Amniotic epithelial cell (primary cell): ENCODE measurements at places on chromosomes 4 and X.
A peak's percentile ranks its signal among the peaks of the same experiment; 100 is the strongest.

DNA sequence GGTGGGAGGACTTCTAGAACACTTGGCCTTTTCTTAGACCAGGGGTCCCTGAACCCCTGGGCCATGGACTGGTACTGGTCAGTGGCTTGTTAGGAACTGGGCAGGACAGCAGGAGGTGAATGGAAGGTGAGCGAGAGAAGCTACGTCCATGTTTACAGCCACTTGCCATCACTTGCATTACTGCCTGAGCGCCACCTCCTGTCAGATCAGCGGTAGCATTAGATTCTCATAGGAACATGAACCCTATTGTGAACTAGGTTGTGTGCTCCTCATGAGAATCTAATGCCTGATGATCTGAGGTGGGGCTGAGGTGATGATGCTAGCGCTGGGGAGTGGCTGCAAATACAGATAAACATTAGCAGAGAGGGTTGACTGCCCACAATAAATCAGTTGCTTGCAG is 100.9 kb upstream of the IGFBP7 start:
- no peak for DNase-seq

- no peak for DNase-seq
These were observed 34.4 kb upstream of the ARHGEF6 start for GRCh38 chrX:136814847-136815750.

GRCh38 chrX:2888309-2888708 is 40.8 kb downstream of the ARSD start:
- DNase-seq = no peak

GRCh38 chr4:624705-625590 is at the start of gene PDE6B:
Gene PDE6B (plus strand): TSS chr4:625573. CDS start chr4:625627, 54 bp downstream.
- no peak for DNase-seq

DNA sequence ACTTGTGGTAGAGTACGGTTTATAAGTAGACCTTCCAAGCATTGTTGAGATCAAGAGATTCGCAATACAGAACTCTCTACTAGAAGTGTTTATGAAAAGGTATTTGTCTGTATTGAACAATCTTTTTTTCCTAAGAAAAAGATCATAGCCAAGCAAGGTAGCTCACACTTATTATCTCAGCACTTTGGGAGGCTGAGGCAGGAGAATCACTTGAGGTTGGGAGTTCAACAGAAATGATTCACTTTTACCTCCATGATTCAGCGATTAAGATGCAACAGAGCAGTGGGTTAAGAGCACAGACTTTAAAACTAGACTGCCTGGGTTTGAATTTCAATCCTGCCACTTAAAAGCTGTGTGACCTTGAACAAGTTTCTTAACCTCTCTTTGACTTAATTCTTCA is 74.3 kb downstream of the TMEM156 start:
- no peak for DNase-seq

GRCh38 chr4:13947921-13948320 is 320.4 kb upstream of the BOD1L1 start:
- no peak for DNase-seq

DNA sequence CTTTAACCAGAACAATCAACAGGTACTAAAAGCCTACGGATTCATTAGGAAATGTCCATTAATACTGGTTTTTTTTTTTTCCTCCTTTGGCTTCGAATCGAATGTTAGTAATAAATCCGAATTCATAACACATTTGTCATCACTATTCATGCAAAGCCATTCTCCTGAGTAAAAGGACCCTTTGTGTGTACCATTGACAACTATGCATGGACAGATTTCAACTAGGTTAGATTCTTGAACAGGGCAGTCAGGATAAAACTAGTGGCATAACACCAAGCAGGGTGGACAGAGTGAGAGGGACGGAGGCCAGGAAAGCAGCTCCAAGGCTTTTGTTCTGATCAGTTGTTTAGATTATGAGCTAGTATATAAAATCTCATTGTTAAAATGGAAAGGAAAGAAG is 1722.0 kb upstream of the TENM3 start:
- DNase-seq = no peak

DNA sequence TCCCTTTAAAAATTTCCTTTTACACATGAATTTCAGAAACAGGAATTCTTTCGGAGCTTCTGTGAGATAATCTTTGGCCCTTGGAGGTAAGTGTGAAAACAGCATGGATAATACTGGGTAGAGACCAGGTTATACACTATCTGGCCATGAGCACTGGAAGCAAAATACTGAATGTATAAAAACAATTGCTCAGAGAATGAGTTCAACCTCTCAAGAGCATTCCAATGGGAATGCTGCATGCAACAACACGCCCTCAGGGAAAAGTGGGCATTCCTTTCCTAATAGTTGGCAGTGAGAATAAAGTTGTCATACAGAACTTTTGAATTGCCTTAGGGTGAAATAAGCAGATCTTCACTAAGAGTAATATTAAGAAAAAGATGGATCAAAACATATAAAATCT is 574.8 kb upstream of the DIPK2B start:
- DNase-seq = peak; percentile 77

- no peak for DNase-seq
These were observed 973.7 kb upstream of the AGA start for GRCh38 chr4:178415925-178416324.

DNA sequence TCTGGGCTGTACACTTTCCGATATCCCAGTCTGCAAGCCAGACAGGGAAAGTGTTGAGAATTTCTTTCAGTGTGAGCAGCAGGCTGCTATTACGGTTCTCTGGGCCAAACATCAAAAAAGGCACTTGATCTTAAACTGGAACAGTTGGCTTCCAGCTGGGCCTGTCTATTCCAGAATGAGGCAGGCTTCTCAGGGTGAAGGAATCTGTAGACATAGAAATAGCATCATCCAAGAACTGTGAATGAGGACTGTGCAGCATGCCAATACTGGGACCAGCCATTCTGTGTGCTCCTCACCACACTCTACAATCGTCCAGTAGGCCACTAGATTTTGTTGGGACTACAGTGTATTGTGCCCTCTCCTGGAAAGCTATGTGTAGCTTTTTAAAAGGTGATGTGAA is 31.1 kb downstream of the ART3 start:
- no peak for DNase-seq

DNA sequence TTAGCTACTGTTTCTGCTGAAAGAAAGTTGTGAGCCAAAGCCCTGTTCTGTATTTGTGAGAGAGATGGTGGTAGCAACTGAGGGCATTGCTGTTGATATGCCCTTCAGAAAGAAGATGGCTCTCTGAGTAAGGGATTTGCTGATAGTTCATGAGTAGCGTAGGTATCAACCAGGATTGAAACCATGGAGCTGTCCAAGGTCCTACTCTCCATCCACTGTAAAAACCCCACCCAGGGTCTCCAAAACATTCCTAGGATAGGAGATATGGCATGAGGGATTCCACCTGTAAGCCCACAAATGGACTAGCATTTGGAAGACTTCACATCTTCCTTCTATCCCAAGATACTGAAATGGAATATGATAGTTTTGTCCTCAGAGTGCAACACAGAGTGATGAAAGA is 277.1 kb upstream of the PRKX start:
- no peak for DNase-seq

DNA sequence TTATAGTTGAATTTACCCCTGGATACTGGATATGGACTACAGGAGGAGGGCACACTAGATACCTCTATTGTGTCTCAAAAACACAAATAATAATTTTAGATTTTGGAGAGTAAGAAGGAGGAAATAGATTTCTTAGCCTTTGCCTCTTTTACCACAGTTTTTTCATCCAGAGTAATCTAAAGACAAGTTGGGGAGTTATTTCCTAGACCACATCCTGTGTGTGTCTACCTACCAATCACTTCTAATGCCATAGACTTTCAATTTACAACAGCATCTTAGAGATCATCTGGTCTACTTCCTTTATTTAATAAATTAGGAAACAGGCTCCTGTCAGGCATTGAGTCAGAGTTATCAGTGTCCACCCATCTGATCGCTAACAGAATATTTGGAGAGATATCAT is 191.5 kb downstream of the EDA start:
- no peak for DNase-seq

DNA sequence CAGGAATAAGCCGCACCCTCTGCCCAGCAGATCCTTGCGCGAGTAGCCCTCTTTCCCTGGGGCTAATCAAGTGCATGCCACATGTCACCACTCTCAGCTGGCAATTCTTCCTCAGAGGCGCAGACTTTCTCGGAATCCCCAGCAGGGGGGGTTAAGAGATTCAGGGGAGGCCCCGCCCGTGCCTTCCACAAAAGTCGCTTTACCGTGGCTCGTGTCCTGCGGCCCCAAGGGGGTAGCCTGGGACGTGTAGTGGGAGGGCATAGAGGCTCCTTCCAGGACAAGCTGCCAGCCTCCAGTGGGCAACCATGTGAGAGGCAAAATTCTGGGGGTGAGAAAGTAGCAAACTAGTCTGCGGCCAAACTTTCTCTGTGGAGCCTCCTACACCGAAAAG is 652 bp downstream of the SRPX start:
- DNase-seq = peak; percentile 26

GRCh38 chrX:45980726-45981125 is 564.5 kb downstream of the ZNF674 start:
- peak; percentile 88 for DNase-seq

- DNase-seq = no peak
These were observed 116.0 kb downstream of the ZNF827 start for GRCh38 chr4:145822581-145822980.

GRCh38 chrX:17632942-17633341 is 104.4 kb upstream of the SCML1 start:
- no peak for DNase-seq

GRCh38 chr4:16603178-16603577 is 295.3 kb downstream of the LDB2 start:
- no peak for DNase-seq

DNA sequence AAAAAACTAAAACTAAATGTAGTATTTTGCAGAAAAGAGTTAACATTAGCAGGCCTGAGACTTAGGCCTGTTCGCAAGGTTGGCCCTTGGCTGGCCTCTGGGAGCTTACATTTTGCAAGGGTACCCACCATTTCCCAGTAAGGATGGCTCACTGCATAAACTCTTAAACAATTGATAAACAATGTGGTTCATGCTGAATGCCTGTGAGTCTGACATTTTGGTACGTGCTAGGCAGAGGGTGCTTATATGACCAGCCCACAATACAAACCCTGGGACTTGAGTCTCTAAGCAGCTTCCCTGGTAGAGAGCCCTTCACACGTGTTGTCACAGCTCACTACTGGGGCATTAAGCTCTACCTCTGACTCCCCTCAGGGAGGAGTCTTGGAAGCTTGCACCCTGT is 7.4 kb downstream of the PRPS2 start:
- peak; percentile 40 for DNase-seq

- no peak for DNase-seq
These were observed 2.1 kb downstream of the ANOS1 start for GRCh38 chrX:8729811-8730210.

DNA sequence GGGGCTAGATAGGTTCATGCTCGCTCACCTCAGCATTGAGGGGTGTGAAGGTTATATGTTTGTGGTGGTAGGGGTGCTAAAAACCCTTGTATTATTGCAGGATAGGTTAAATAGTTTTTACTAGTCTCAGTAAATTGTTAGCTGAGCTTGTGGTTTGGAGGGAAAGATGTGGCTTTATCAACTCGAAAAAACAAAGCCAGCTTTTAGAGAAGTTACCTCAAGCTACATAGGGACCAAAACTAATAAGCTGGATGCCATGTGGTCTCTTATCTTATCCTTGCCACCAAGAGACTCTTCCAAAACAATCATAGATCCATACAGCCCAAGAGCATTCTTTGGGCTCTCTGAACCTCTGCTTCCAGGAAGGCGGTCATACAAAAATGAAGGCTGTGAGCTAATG is 29.2 kb downstream of the MSN start:
- DNase-seq = no peak

DNA sequence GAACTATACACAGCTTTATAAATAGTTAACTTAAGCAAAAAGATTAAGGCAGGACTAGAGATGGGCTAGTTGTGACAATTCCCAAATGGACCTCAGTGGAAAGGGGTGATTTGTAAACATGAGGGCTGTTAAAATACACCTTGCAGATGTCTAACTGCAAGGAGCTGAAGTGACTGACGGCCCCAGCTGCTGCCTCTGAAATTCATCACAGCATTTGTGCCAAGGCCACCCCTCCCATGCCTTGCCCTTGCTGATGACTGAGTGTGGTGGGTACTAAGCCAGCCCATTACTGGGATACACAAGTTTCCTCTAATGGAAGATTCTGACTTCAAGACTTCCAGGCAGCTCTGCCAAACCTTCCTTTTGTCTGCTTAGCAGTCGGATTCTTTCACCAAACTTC is 23.7 kb upstream of the EGFL6 start:
- no peak for DNase-seq

DNA sequence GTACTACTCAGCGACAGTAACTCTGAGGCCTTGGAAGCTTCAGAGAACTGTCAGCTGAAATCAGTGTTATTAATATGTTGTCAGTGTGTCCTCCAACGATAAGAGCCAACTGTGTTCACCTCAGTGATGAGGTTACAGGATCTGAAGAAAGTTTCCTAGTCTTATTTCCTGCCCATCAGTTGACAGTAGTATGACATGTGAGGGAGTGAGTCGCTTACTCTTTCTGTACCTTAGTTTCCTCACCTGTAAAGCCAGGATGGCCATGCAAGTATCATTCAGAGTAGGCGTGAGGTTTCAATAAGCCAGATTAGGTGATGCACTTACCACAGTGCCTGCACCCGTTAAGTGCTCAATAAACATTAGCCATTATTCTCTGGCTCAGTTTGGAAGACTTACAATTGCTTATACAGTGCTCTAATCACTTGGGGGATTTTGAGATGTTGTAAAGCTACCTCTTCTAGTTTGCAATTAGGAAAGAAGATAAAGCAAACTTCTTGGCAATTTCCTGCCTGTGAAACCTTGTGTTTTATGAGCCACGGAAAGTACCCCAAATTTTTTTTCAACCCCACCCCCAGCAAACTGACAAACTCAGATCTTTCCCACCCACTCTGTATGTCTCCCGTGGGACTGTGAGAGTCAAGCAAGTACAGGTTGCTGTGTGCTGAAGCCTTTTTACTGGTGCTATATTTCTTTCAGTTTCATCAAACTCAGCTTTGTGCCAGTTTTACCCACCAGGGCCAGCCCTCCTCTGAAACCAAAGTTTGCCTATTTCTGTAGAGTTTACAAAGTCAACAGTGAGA is 62.2 kb downstream of the ANXA3 start:
- no peak for DNase-seq

DNA sequence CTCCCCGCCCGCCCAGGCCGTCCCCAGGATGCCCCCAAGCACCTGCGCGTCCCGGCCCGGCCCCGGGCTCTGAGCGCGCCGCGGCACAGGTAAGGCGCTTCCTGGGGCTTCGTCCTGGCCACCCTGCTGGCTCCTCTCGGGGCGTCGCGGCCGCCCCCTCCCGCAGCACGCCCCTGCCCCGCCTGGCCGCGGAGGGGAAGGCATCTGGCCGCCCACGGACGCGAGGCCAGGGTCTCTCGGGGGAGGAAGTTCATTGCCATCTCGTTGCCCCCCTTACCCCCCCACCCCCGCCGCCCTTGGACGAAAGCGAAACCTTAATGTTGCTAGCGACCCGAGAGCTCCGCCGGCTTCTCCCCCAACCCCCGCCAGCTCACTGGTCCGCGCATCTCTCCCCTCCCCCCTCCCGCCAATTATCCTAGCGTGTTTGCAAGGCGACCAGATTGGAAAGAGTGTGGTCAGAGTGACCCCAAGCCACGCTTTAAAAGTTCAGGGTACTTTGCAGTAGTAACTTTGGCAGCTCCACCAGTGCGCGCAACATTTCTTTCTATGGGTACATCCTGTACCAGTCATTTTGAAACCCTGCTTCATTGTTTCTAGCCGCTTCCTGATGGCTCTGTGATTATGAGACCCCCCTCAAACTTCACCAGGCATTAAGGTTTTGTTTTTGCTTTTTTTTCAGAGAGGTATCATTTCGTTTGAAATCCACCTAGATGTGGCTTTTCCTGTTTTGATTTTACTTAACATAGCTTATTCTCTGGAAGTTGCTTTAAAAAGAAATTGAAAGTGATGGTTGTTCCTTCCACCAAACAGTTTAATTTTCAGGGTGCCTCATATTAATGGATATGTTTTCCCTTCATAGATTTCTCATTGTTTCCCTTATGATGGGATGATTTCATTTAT is 626 bp downstream of the TBC1D1 start:
- peak; percentile 18 for DNase-seq
